Stimulated activated CD4-positive, alpha-beta T cell treated with anti-CD3 and anti-CD28 coated beads, Interleukin-15, amount 100 ng/mL, for 1 hour (primary cell): ENCODE measurements at places on chromosomes 1 and 21.

DNA sequence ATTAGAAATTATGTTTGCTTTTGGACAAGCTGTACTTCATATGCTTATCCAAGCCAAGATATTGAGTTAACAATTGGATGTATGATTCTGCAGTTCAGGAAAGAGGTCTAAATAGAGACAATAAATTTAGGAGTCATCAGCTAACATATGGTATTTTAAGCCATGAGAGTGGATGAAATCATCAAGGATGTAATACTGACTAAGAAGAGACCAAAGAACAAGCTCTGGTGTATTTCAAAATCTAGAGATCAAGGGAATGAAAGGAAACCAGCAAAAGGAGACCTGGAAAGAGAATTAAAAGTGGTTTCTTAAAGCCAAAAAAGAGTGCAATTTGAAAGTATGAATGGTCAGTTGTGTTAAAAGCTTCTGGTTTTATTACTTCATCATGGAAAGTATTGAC lies 183.6 kb upstream of the BEND5 start:
- DNase-seq = no peak

DNA sequence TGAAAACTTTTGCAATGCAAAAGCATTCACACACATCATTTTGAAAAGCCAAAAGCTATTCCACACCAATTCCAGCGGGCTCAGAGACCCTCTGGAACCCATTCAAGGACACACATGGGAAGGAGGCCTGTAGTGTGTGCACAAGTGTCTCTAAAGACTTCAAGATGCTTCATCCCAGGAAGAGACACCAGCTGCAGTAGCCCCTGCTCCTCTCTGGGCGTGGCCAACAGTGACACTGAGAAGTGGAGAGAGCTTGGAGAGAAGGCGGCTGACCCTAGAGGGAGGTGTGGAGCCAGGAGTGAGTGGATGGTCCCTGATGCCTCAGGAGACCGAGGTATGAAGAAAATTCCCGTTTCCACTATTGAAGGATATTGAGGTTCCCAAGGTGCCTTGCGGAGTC lies 14.9 kb upstream of the TNNI1 start:
- no peak for DNase-seq

DNA sequence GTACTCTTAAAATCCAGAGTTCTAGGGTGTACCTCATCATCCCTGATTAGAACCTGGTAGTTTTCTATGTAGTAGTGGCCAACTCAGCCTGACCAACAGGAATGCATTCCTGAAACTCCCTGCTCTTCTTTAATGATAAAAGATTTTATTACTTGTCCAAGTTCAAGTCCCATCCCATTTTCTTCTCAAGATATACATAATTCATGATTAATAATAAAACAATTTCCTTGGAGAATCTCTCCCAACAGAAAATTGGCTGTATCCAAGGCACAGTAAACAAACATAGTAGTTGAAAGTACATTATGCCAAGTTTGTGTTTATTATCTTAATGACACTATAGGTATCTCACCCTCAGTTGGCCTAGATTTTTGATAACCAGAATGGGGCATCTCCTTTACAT lies 714.1 kb upstream of the ADAMTS5 start:
- no peak for DNase-seq

DNA sequence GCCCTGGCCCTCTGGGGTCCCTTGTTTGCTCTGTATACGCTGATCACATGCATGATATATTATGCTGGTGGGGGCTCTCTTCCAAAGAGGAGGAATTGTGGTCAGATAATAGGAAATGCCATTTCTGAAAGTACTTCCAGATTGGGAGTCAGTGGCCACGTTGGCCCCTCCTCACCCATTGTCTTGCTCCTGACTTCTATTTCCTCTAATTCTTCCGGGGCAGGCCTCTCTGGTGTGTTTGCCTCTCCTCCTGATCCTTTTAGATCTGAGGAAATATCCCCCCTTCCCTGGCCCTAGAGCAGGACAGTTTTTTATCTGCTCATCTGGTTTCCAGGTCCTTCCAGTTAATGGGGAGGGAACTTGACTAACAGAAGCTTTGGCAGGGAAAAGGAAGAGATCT lies 2.9 kb downstream of the VANGL2 start:
- no peak for DNase-seq

DNA sequence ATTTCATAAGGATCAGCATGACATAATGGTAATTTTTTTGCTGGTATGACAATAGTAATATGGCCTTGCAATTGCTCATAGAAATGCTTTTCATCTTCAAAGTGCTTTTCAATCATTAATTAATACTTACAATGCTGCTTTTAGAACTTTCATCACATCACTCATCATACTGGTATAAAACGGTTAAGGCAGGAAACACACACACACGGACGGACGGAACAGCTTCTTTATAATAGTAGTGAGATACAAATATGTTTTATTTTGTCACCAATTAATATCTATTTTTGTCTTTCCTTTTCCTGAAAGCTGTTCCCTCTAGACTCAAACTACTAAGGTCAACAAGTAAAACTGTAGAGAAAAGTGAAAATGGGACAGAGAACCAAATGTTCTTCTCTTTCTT lies 353.9 kb upstream of the PKN2 start:
- DNase-seq = no peak

DNA sequence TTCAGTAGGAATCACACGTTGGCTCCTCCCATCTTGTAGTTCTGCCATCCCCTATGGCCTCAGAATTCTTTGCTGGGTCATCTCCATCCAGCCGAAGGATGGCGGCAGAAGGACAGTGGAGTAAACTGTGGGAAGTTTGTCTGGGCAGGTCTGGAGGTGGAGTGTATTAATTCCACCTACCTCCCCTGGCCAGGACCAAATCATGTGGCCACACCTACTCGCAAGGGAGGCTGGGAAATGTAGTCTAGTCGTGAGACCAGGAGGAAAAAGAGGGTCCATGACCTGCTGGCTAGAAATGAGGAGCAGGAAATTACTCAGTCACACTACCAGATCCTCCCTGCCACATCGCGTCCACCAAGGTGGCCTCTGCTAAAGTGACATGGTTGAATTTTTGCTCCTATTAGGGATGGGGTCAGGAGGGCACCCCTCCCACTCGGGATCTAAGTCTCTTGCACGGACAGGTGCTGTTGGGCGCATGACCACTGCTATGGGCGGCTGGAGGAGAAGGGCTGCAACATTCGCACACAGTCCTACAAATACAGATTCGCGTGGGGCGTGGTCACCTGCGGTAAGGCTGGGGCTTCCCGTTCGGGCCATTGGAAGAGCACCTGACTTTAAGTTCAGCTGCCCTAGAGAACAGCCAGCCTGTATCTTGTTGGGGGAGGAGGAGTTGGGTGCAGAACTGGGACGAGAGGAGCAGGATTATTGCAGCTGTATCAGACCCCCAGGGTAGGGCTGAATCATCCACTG lies 19.5 kb downstream of the PLA2G5 start:
- no peak for DNase-seq

GRCh38 chr1:221327954-221328353 lies 413.9 kb downstream of the DUSP10 start:
- no peak for DNase-seq

GRCh38 chr1:36108314-36108713 lies 16.7 kb downstream of the COL8A2 start:
- DNase-seq = no peak

GRCh38 chr1:10046356-10047085 lies 13.8 kb downstream of the UBE4B start:
- DNase-seq = no peak

GRCh38 chr1:119275145-119276134 lies 93.1 kb upstream of the HAO2 start:
- no peak for DNase-seq

DNA sequence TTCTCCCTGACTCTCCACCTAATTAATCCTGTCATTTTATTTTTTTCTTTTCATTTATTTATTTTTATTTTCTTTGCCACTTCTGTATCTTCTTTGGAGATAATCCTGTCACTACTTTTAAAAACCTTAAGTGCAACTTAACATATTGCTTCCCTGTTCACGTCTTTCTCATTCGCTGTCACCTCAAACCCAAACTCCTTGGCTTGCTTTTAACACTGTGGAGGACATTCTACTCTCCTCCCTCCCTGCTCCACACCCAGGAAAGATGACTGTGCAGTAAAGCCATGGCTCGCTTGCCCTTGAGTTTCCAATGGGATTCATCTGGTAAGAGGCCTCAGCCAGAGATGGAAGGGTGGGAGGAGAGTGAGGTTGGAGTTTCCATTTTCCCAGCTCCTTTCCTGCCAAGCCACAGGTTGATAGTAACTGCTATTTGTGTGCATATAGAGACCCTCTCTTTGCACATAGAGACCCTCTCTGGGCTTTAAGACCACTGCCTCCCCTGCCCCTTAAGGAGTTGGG lies 6.4 kb upstream of the BRWD1 start:
- DNase-seq = no peak

GRCh38 chr1:246221485-246222255 lies 285.4 kb downstream of the SMYD3 start:
- DNase-seq = no peak

- DNase-seq = no peak
Measured at GRCh38 chr1:230852959-230853358, 15.4 kb downstream of the C1orf198 start.
